ENCODE measurements at places on chromosomes 2 and 18.

- peak; percentile 75 for DNase-seq
These were observed 60.9 kb upstream of the MMADHC start for GRCh38 chr2:149648282-149649030.

DNA sequence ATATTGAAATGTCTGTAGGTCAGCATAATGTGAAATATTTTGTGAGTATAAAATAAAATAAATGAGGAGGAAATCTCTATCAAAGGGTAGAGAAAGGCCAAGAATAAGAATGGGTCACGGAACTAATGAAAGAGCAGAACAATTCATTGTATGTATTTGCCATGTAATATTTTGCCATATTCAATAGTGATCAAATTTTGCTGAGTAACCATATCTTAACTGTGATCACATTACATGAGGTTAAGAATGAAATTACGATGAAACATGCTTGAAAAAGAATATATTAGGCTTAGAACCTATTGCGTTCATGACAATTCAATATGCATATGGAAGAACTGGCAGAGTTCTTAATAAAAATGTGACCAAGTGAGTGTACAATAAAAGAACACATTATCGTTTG is 437.2 kb upstream of the NRXN1 start:
- no peak for DNase-seq

DNA sequence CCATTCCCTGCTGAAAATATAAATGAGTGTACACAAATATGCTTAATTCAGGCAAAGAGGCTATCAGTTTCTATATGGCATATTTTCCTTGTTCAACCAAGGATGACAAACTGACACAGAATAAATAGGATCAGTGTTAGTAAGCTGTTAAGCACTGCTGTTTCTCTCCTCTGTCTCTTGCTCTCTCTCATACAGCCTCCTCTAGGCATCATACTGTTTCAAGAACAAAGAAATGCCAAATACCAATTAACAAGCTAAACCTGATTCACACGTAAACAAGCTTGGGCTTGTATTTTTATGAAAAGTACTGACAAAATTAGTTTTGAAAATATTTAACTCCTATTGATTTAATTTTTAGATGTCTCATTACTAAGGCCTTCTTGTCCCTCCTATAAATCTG is 1027.2 kb upstream of the ACVR2A start:
- no peak for DNase-seq

- no peak for DNase-seq
These were observed 11.2 kb upstream of the STK17B start for GRCh38 chr2:196182439-196183171.

GRCh38 chr2:218270721-218271486 is 585 bp downstream of the PNKD start:
- no peak for DNase-seq

DNA sequence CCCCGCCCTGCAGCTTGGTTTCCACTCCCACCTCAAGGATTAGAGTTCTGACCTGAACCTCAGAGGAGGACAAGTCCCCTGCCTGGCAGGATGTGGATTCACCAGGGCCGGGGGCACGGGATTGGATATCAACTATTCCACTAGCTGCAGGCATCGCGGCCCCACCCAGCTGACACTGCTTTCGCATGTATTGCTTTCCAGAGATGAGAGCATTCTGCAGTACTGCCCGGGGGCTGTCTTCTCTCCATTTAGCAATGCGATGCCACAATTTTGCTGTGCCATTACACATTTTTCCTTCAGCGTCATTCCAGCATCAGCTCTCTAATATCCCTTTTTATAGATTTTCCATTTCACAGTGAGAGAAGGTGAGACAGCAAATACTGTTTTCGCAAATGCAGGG is 42.0 kb downstream of the CTIF start:
- DNase-seq = no peak

GRCh38 chr2:224310943-224311625 is 90.8 kb downstream of the FAM124B start:
- peak; percentile 14 for DNase-seq

DNA sequence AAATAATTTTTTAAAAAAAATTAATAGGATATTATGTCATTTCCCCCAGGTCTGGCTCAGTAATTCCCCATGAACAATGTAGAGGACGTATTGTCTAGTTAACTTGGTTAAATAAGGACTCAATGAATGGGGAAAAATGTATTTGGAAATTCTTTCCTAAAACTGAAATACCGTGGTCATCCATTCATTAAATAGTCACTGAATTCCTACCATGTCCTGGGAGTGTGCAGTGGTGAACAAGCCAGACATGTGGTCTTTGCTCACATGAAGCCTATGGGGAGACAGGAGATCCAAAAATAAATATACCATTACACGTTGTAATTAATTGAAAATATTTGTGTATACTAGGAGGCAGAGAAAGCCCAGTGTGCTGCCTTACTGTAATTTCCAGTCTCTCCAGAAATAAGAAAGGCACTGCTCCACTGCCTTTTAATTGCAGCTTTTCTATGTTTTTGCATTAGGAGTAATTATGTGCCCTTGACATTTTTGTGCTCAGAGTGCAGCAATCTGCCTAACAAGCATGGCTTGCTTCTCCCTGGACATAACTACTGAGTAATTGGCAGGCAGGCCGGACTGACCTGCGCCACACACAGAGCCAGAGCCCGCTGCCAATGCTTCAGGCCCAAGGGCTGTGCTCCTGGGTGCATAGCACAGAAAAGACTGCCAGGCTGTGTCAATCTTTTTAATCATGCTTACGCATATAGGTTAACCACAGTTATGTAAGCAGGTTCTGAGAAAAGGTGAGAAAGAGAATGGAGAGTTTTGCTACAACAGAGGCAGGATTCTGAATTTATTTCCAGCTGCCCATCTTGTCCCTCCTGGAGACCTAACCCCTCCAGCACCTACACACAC is 22.2 kb upstream of the TTC39C start:
- peak; percentile 91 for DNase-seq

DNA sequence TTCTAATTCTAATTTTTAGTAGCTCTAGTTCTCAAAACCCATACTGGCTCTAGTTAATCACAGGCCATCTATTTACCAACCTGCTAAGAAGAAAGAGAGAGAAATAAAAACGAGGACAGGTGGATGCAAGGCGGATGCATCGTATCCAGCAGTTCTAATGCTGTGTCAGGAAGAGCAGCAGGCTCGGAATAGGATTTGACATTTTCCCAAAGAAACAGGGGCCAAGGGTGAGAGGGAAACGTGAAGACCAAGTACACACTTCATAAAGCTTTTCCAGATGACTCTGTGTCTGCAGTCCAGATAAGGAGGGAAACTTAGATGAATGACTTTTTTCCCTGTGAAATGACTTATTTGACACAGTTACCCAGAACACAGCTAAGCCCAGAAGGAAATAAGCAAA is 117.5 kb downstream of the ESCO1 start:
- no peak for DNase-seq

GRCh38 chr2:234133004-234133403 is 82.5 kb downstream of the SPP2 start:
- DNase-seq = peak; percentile 55

GRCh38 chr18:75478996-75479880 is 51.7 kb upstream of the SMIM21 start:
- no peak for DNase-seq

DNA sequence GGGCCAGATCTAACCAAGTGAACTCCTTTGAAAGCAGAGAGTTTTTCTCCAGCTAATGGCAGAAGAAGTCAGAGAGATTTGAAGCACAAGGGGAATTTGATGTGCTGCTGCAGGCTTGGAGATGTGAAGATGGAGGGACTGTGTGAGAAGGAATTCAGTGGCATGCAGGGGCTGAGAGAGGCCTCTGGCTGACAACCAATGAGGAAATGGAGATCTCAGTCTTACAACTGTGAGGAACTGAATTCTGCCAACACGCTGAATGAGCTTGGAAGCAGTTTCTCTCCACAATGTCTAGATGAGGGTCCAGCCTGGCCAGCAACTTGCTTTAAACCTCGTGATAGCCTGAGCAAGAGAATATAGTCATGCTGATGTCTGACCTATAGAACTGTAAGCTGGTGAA is 224.1 kb upstream of the DPP10 start:
- DNase-seq = no peak

GRCh38 chr2:88250404-88250803 is 80.3 kb downstream of the THNSL2 start:
- DNase-seq = no peak

GRCh38 chr2:57570961-57571360 is 475.6 kb upstream of the VRK2 start:
- no peak for DNase-seq

DNA sequence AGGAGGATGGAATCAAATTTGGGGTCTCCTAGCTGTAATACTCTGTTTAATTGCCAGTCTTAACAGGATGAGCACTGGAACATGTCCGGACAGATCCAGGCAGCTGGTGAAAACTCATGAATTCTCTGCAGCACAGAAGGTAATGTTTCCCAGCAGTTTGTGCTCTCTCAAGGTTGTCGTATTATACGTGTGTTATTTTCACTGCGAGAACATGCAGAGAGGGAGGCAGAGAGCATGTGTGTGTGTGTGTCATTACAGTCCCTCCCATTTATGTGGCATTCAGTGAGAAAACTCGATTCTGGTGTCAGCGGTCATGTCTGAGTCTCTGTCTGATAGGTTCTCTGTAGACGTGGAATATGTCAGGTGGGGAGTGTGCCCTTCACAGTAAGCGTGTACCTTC is 150.2 kb upstream of the POU3F3 start:
- no peak for DNase-seq

DNA sequence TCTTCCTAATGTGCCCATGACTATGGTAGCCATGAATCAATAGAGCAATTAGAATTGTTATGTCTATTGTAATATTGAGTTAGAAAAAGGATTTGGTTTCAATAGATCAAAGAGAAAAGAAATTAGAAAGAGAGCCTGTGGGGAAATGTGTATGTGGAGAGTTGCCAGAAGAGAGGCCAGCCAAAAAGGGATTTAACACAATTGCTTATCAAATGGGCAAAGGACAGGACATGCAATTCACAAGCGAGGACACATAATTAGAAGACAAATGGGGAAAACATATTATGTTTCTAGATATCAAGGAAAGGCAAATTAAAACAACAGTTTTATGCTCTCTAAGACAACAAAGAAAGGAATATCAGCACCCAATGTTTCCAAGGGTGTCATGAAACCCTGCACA is 403.2 kb upstream of the KLHL29 start:
- no peak for DNase-seq

GRCh38 chr18:61955644-61956043 is 62.8 kb upstream of the RNF152 start:
- DNase-seq = no peak

DNA sequence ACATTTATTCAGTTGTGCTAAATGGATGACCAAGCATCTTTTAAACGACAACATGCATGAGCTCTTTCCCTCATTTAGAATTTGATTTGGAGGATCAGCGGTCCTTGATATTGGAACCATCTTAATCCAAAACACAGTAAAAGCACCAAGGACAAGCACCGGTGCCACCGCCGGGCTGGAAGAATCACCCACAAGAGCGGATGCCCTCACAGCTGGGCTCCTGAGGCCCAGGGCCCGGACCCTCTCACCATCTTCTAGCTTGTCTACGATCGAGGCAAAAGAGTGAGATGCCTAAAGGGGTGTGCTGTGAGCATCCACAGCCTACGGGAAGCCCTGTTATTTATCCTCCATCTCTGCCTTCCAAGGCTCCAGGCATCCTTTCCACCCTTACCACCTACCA is 129.5 kb downstream of the ZNF516 start:
- DNase-seq = no peak

DNA sequence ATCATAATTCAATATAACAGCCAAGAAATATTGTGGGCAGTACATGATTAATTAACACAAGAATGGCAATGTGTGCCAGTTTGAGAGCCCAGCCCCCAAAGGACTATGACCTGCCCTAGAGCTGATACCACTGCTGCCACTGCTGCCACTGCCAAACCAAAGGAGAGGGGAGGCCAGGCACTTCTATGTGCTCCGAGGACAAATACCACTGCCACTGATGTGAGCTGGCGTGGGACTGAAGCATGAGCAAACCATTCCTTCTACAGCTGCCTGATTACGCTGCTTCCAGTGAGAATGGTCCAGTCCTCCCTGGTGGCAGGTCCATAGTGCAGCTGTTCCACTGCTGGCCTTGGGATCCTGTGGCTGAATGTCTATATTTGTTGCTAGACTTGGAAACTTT is 392.2 kb downstream of the CCDC85A start:
- DNase-seq = no peak

DNA sequence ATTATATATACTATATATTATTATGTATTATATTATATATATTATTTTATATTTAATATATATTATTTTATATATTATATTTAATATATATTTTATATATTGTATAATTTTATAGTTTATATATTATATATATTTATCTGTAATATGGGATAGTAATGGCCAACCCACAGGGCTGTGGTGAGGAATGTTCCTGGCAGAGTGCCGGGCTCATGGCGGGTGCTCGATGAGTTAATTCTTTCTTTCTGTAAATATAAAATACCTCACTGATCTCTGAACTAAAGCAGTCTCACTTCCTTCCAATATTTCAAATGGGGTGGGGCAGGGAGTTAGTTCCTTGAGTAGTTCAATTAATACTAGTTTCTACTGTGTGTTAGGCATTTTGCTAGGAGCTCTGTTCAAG is 389.4 kb downstream of the TSN start:
- DNase-seq = peak; percentile 66

- DNase-seq = peak; percentile 72
These were observed 260.8 kb downstream of the RDH14 start for GRCh38 chr2:18299423-18300212.

DNA sequence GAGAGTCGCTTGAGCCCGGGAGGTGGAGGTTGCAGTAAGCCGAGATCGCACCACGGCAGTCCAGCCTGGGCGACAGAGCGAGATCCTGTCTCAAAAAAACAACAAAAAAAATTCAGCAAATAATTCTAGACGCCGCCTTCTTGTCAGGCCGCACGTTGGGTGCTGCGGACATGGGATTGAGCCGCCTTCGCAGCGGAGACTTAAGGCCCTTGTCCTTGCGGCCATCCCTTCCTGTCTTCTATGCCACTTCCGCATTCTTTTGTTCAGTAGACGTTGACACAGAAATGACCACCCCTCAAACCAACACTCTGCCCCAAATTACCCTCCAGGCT is 15.8 kb downstream of the PTPN18 start:
- DNase-seq = no peak

- DNase-seq = no peak
These were observed 450.1 kb downstream of the METTL4 start for GRCh38 chr18:2121224-2121623.

DNA sequence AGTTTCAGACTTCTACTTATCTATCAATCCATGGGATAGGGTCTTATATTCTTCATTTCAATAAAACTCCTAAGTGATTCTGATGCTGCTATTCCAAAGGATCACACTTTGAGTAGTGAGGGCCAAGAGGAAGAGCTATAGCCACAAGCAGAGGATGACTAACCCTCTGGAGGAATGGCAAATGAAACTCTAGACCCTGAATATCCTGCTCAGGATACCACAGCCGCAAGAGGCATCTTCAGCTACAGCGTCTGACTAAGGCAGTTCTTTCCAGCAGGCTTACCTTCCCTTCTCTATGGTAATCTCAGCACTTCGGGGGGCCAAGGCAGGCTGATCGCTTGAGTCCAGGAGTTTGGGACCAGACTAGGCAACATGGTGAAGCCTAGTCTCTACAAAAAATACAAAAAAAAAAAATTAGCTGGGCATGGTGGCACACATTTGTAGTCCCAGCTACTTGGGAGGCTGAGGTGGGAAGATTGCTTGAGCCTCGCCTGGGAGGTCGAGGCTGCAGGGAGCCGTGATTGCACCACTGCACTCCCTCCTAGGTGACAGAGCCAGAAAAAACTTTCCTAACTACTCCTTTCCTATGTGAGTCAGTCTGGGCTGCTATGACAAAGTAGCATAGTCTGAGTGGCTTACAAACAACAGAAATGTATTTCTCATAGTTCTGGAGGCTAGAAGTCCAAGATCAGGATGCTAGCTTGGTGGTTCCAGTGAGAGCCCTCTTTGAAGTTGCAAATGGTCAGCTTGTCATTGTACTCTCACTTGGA is 371.9 kb downstream of the IRS1 start:
- DNase-seq = peak; percentile 81

- no peak for DNase-seq
These were observed 201.7 kb downstream of the SNTG2 start for GRCh38 chr2:1152375-1152774.

Measured in MG63 (cell line).